ENCODE measurements at places on chromosomes 6 and 20.

- peak; percentile 66 for DNase-seq
Measured at GRCh38 chr6:20403766-20404640, 2.3 kb downstream of the E2F3 start.

DNA sequence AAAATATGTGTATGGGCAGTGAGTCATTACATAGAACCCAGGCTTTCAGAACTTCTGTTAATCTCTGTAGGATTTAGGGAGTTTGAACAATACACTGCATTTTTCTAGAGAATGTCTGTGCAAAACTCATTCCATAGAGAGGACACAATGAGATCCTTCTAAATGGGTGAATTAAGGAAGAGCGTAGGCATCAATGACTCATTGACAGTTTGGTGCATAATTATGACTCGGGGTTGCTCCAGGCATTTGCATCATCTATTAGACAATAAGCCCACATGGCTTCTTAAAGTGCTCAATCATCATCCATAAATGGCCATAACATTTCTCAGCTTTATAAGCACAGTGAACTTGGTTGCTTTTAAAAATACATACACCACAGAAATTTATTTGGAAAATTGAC is 625.5 kb downstream of the CDH26 start:
- DNase-seq = no peak

DNA sequence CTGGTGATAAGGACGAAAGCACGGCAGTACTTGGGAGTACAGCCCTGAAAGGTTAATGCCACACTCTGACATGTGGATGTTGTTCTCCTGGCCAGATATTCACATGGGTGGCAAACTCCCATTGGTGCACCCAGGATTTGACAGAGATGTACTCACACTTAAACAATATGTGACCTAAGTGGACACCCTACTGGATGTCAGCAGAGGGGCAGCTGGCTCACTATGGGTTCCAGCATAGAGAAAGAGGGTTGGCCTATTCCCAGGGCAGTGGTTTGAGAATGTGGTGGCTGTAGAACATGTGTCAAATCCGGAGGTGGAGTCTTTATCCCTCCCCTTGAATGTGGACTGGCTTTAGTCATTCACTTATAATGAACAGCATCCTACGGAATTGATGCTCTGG is 333.2 kb downstream of the DHX35 start:
- DNase-seq = no peak

DNA sequence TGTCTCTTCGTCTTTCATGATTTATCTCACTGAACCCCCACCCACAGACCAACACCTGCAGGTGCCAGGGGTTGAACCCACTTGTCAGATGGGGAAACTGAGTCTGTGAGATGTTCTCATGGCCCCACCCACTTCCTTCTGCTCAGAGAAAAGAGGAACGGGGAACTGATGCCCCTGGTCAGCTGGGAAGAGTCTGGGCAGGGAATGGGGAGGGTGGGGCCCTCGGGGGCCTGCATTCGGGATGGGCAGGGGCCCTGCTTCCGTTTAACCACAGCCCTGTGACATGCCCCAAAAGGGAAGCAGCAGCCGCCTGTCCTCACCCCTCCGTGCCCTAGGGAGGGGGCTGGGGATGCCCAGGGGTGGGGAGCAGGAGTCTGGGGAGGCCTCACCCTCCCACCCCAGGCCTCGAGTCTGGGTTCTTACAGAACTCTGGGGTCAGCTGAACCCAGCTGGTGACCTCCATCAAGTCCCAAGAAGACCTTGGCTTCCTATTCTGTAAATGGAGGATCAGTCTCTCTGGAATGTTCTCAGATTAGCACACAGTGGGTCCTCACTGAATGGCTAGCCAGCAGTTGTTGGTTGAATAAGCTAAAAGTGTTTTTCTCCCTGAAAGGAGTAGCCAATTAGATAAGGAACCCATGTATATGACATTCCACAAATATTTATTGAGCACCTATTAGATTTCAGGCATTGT is 81.5 kb downstream of the CEBPB start:
- DNase-seq = no peak

- DNase-seq = no peak
Measured at GRCh38 chr20:19301843-19302242, 89.4 kb downstream of the SLC24A3 start.

DNA sequence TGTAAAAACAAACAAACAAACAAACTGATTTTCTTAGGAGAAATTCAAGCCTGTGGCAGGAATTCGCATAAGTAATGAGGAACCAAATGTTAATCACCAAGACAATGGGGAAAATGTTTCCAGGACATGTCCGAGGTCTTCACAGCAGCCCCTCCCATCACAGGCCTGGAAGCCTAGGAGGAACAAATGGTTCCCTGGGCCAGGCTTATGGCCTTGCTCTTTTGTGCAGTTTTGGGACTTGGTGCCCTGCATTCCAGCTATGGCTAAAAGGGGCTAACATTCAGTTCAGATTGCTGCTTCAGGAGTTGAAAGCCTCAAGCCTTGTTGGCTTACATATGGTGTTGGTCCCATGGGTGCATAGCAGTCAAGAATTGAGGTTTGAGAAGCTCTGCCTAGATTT is 1372.7 kb upstream of the CITED2 start:
- DNase-seq = no peak

GRCh38 chr6:57078531-57079207 is 11.3 kb upstream of the ZNF451 start:
- no peak for DNase-seq

DNA sequence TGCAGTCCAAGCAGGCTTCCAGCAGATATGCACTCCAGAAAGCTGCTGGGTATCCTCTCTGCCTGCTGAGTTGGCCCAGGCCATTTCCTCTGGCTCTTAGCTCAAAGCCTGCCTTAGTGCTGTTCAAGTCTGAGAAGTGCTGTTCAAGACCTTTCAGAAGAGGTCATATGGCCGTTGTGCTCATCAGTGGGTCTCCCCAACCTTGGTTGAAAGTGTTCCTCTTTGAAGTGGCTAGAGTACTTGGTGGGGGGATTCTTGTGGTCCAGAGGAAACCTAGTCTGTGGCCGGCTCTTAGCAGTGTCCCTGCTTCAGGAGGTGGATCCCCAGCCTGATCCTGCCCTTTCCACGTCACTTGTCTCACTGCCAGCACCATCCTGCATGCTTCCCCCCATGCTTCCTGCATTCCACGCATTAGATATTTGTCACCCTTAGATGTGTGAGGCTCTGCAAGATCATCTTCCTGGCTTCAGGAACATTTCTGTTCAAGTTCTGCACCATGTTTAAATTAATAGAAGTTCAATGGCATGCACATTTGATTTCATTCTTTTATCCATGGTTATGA is 105.0 kb downstream of the FIG4 start:
- no peak for DNase-seq

DNA sequence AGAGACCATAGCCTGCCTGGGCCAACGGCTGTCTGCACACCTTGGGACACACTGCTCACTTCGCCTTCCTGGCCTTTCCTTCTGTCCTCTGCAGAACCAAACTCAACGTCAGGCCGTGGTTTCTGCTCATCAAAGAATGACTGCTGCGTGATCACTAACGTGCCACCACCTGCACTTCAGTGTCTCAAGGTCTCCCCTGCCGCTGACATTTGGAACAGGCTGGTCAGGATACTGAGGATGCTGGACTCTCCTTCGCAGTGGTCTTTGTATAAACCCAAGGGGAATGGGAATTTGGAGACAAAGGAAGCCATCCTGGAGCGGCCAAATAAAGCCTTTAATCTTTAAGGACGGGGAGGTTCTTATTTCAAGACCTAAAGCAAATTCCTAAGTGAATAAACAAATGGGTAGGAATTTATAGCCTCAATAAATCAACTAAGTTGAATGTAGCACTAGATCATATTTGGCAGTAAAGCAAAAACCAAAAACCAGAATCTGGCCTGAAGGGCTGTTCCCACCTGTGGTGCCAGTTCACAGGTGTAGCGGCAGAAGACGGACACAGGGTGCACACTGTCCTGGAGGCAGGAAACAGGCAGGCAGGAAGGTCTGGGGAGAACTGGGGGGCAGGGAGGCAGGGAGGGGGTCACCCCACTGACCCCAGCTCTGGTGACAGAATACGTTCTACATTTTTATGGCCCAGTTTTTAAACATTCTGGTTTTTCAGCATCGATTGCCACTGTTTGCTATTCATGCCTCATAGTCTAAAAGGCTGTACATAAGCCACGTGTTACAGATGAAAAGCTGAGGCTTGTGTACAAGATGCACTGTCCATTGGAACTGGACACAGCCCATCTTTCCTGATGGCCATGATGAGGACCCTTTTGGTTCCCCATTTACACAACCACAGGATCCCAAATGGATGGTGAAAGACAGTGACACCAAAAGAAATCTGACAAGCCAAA is 36.6 kb downstream of the ABHD12 start:
- no peak for DNase-seq

GRCh38 chr20:48336597-48336996 is 491.2 kb downstream of the PREX1 start:
- DNase-seq = no peak

- DNase-seq = no peak
Measured at GRCh38 chr6:1496836-1497760, 107.7 kb downstream of the FOXF2 start.

DNA sequence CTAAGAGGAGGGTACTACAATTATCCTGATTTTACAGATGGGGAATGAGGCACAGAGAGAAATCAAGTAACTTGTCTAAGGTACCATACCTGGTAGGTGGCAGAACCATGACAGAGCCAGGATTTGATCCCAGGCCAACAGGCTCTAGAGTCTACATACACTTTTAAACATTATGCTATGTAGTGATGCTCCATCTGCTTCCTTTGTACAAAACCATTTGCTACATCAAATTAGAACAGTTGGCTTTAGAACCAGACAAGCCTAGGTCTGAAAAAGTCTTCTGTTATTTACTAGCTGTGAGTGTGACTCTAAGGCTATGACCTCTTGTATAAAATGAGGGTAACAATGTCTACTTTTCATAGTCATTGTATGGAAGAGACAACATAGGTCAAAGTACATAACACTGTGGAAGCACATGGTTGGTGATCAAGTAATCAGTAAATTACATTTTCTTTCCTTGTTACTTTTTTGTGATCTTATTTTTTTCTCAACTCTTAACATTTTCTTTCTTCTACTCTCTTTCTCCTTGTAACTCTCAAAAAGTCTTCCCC is 122.1 kb downstream of the PDSS2 start:
- DNase-seq = no peak

DNA sequence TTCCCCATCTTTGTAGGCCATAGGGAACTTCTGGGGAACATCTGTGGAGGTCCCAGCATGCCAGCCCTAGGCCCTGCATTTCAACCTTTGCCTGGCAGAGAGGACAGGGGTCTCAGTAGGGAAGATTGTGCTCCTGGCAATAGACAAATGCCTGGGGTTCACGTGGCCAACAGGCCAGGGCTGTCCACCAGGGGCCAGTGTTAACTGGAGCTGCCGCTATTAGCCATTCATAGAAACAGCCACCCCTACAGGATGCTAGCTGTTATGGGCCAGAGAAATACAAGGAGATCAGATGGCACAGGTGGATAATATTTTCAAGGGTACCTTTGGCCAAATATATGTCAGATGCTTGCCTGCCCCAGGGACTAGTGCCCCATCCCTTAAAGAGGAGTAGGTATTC is 932.9 kb downstream of the QKI start:
- no peak for DNase-seq
